ENCODE measurements at places on chromosomes 3 and 15.
A peak's percentile ranks its signal among the peaks of the same experiment; 100 is the strongest.

DNA sequence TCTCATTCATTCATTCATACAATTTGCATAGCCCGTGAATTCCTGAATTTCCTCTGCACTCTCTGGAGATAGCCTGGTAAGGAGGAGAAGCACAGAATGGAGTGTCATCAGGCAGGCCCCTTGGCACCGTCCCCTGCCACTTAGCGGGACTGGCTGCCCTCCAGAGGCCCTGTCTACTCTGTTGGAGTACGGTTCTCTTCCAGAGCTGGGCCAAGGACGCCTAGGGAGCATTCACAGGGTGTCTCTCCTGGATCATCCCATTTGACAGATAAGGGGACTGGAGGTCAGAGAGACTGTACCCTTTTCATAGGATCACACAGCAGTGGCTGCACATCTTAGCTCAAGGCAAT is 48.0 kb downstream of the PTH1R start:
- DNase-seq: no peak

DNA sequence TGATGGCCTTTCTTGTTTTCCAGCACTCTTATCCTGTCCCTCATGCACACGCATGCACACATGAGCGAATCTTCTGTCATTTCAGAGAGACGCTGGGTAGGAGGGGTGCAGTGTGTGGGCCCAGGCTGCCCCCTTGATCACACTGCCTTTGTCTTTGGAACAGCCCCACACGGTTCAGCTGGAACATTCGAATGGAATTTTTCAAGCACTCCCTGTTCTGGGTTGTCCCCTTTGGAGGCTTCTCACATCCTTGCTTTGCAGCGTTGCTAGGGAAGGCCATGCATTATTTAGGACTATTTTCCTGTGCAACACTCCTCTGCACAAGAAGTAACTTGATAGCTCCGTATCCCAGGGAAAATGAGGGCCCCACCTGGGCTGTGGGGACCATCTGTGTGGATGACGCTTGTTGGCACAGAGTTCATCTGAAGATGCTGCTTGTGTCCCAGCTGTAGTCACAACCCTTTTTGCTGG is 78.4 kb downstream of the SPSB4 start:
- no peak for DNase-seq

GRCh38 chr3:174295306-174296092 is 563.6 kb upstream of the NAALADL2 start:
- DNase-seq: no peak

DNA sequence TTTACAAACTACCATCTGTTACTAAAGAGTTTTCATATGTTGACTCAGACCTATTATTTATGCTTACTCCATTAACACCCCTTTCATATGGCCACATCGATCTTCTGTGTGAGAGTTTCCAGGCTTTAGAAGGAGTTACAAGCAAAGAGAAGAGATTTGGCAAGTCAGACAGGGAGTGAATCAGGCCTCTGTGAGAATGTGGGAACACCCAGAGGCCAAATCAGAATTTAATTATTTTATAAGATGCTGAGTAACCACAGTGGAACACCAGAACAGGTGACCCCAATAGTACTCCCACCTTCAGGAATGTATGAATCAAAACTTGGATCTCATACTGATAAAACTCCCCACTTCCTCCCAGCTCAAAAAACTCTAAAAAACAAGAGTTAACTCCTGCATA is 42.0 kb downstream of the IFT57 start:
- peak; percentile 91 for DNase-seq

- no peak for DNase-seq
These were observed 230.0 kb upstream of the GOLIM4 start for GRCh38 chr3:168325684-168326083.

- DNase-seq: no peak
These were observed 16.3 kb upstream of the IQCF2 start for GRCh38 chr3:51845129-51845528.

- DNase-seq: no peak
These were observed 10.4 kb downstream of the WDR82 start for GRCh38 chr3:52268036-52268435.

DNA sequence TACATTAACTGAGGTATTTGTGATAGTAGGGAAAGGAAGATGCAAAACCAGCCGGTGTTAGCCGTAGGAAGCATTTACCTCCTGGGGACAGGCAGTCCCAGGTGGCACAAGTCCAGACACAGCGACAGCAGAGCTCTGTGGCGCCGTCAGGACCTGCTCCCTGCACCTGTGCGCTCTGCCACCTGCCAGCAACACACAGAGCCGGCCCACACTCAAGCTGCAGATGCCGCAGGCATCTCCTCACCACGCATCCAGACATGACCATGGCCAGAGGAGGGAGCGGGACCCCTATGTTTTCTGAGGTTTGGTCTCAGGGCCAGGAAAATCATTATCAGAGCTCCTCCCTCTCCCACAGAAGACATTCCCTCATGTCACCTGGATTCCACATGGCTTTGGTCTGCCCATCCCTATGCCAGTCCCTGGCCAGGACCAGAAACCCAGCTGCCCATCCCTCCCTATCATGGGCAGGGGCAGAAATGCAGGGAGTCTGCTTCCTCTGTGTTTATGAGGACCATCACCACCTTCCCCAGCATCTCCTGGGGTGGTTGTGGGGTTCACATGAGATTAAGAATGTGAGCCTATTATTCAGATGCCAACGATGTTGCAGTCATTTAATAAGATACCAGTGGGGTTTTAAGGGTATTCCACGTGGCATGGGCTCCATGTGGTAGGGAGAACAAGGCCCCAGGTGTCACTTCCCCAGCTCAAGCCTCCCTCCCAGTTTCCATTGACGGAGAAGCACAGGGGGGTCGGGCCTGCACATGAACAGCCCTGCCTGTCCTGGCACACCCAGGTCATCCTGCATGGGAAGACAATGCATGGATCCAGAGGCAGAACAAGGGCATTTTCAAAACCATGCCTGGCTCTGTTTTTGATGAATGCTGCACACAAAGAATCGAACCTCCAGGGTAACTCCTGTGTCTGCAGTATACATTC is 251.1 kb downstream of the OCA2 start:
- no peak for DNase-seq

GRCh38 chr15:76994496-76994895 is 430 bp upstream of the PSTPIP1 start:
- DNase-seq: no peak

DNA sequence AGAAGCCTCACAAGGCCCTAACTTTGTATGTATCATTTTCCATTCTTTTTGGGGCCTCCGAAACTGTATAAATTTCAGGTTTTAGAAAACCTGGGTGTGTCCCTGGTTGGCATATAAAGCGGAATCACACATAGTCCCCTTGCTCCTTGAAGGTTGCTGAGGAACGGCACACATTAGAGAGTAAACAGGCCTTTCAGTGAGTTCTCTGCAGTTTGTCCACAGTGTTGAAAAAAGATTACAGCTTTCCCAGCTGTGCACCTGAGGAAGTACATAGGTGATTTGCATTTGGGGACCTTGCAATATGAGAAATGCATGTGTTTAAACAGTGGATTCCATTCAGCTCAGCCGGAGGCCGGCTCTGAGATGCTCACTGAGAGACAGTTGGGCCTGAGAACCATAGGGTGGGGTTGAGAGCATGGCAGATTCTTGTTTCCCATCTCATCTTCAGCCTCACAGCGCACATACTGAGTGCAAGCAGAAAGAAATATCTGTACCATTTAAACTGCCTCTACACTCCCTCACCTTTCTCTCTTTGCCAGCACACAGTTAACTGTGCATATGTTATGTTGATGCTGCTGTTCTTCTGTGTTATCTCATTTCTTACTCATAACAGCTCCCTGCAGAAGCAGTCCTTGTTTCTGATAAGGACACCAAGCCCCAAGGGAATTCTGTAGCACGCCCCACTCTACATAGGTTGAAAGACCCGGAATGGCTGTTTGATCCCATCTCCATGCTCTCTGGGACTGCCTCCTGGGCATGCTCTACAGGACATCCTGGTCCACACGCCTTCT is 60.4 kb downstream of the BOC start:
- DNase-seq: no peak

- DNase-seq: no peak
These were observed 30.4 kb downstream of the ZNF609 start for GRCh38 chr15:64490598-64491259.

- no peak for DNase-seq
These were observed 32.7 kb downstream of the SLCO2A1 start for GRCh38 chr3:133996996-133997395.

DNA sequence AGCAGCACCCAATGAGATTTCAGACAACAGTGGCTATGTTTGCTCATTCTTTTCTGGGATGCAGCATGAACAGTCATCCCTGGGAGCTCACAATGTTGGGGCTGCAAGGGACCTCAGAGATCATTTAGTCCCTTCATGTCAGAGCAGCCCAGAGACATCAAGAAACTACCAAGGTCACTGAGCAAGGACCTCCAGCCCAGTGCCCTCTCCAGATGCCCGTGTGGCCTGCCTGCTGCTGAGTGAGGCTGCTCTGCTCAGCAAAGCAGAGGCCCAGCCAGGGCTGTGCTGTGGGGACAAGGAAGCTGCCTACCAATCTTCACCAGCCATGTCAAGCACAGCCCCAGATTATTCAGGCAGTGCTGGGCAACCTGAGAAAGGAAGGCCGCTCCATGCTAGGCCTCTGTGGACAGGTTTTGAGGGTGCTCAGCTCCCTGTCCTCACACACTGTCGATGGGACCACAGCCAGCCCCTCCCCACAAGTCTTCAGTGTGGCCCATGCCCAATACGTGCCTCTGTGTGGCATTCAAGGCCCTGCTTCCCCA is 99.7 kb downstream of the DAPK2 start:
- DNase-seq: no peak

DNA sequence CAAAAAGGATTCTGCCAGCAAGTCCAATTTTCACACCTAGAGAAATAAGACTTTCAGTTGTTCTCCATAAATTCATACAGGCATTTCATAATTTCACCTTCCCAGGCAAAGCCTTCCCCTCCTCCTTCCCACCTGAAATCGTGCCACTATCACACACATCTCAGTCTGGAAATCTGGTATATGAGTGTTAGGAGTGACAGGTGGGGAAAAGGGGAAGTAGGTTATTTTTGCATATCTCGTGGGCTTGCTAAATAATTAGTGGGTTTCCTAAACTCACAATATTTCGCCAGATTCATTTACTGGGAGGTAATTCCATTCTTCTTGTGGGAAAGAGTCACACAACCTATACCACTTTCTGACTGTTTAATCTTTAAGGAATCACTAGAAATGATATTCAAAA is 7.4 kb downstream of the ALDH1A2 start:
- DNase-seq: no peak

DNA sequence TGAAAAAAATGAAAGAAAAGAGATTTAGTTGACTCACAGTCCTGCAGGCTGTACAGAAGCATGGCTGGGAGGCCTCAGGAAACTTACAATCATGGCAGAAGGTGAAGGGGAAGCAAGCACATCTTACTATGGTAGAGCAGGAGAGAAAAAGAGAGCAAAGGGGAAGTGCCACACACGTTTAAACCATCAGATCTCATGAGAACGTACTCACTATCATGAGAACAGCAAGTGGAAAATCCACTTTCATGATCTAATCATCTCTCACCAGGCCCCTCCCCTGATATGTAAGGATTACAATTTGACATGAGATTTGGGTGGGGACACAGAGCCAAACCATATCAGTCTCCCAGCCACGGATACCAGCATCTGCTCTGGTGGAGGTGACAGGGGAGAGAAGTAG is 50.8 kb upstream of the CPOX start:
- DNase-seq: no peak

DNA sequence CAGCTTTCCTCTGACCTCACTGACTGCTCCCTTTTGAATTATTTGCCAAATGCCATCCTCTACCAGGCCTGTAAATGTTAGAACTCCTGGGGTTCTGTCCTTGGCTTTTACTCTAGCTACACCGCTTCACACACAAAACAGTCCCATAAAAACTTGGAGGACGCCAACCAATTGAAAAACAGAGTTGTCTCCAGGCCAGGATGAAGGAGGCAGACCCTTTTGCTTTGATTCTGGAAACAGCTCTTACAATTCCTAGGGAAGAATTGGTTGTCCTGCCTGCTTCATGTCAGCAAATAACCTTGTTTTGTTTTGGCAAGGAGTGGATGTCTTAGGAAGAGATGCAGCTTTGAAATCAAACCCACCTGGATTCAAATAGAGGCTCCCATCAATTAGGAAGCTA is 375.5 kb downstream of the UNC13C start:
- no peak for DNase-seq

GRCh38 chr3:21979706-21980105 is 228.7 kb upstream of the ZNF385D start:
- no peak for DNase-seq

DNA sequence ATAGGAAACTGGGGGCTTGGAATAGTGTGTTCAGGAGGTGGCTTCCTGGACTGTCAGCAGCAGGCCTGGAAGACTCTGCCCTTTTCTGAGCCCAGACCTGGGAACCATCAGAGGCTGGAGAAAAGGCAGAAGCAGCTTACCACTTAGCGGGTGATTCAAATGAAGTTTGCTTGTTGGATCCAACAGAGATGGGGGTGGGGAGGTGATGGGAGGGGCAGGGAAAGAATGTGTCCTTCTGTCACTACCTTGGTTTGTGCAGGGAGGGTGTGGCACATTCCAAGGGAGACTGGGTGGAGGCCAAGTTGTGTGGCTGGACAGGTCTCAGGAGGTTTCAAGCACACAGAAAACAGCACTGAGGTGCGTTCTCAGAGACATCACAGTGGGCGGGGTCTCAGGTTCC is 58.8 kb downstream of the TRAK1 start:
- DNase-seq: no peak

GRCh38 chr3:73868688-73869315 is 244.1 kb upstream of the PDZRN3 start:
- DNase-seq: peak; percentile 34

- no peak for DNase-seq
These were observed 53.3 kb downstream of the EXOG start for GRCh38 chr3:38549486-38549885.

DNA sequence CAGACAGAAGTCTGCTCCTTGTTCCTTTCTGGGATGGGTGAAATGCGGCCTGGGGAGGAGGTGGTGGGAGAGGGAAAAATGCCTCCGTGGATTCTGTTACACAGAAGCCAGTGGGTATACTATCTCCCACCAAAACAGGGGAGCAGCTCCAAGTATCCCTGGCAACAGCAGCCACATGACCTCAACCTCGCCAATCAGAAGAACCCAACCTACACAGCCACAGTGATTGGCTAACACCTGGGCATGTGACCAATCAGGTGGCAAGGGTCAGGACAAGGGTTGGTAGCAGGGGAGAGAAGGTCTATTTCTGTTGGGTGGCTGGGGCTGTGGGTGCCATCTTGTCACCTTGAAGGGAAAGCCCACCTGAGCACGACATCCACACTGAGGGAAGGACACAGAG is 9.1 kb upstream of the ACAD9 start:
- DNase-seq: no peak

Measured in HCEC 1CT (cell line).